ENCODE measurements at places on chromosomes 6 and 20.

GRCh38 chr20:16189371-16189770, 383.9 kb downstream of the KIF16B start:
- DNase-seq, result peak; percentile 74

GRCh38 chr6:170100046-170100445, 190.8 kb downstream of the DLL1 start:
- DNase-seq, result no peak

DNA sequence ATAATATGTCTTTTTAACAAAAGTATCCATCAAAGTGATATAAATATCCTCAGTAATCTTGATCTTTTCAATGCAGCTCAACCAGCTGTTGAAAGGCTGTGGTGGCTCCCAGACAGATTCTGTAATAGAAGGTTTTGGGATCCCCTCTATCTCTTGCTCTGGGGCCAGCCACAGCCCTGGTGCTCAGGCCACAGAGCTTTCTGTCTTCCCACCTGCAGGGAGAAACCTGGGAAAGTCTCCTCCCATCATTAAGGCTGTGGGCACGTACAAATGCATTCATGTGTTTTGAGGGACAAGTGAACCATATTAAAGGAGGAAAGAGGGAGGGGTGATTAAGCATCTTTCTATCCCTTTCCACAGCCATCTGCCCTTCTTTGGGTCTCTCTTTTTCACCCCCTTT, 183.1 kb downstream of the PRDM13 start:
- DNase-seq, result no peak

- DNase-seq, result no peak
Observed at GRCh38 chr20:18007534-18008292, 38.9 kb downstream of the MGME1 start.

DNA sequence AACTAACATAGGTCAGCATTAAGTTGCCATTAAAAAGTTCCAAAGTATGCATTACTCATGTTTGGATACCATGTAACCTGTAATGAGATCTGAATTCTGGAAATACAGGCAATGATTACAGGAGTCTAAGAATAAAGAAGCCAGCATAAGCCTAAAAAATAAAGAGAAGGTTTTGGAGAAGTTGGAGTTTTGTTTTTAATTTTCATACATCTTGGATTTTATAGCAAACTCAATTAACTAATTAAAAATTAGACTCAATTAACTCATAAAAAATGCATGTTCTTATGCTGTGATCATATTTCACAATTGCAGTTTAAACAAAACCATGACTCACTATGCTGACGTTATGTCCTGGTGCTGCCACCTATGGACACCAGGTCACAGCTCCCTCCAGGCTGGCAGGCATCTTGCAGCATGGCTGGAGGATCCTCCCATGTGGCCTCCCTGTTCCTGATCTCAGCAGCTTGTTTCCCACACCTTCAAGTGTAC, 648.8 kb upstream of the AGPAT4 start:
- DNase-seq, result peak; percentile 79

DNA sequence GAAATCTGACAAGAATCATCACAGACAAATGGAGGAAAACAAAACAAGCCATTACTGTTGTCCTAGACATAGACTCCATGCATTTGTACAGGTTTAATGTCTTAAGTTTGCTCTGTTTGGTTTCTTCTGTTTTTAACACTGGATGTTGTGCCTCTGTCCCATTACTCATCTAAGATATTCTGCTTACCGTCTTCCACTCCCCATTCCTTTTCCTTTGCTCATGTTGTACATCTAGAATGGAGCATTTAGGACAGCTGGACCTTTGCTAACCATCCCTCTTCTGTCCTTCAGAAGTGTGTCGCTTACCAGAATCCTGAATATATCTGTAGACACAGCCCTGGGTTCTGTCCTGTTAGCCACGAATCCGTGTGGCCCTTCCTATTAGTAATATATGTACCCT, 35.2 kb downstream of the RAB22A start:
- no peak for DNase-seq

GRCh38 chr6:144063246-144063743, 32.1 kb downstream of the SF3B5 start:
- peak; percentile 77 for DNase-seq

DNA sequence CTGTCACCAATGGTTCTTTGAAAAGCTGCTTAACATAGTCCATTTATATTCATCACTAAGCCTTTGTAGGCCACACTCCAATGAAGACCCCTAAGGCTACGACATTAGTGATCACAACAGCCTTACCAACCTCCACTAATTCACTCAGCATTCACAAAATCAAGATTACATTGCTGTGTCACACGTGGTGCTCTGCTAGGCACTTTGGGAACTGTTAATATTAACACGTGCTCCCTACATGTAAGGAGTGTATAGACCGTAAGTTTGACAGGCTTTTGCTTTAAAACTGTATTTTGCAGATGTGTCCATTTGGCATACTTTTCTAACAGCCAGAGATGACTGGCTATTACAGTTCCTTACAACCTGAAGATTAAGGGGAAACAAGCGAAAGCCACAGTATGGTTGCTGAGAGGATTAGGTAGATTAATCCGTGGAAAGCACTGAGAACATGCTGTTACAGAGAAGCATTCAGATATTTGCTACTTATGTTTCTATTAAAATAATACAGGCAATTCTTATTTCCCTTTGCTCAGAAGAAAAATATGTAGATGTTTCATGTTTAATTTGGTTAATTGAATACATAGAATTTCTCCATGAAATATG, 69.7 kb downstream of the SAMD3 start:
- peak; percentile 43 for DNase-seq

DNA sequence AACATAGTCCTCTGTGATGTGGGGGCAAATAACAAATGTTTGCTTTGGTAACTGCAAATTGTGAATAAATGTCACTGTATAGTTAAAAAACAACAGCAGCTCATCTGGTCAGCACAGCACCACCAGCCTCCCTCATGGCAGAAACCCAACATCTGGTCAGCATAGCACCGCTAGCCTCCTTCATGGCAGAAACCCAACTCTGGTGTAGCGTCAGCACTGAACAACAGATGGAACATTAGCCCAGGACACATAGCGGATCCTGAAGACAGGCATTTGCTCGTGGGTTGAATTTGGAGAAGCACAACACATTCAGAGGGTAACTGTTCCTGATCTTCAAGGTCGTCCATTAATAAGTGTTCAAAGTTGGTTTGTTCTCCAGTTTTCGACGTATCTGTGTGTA, 265.9 kb downstream of the DLL1 start:
- DNase-seq, result no peak

GRCh38 chr6:50924758-50925157, 106.1 kb downstream of the TFAP2B start:
- no peak for DNase-seq

DNA sequence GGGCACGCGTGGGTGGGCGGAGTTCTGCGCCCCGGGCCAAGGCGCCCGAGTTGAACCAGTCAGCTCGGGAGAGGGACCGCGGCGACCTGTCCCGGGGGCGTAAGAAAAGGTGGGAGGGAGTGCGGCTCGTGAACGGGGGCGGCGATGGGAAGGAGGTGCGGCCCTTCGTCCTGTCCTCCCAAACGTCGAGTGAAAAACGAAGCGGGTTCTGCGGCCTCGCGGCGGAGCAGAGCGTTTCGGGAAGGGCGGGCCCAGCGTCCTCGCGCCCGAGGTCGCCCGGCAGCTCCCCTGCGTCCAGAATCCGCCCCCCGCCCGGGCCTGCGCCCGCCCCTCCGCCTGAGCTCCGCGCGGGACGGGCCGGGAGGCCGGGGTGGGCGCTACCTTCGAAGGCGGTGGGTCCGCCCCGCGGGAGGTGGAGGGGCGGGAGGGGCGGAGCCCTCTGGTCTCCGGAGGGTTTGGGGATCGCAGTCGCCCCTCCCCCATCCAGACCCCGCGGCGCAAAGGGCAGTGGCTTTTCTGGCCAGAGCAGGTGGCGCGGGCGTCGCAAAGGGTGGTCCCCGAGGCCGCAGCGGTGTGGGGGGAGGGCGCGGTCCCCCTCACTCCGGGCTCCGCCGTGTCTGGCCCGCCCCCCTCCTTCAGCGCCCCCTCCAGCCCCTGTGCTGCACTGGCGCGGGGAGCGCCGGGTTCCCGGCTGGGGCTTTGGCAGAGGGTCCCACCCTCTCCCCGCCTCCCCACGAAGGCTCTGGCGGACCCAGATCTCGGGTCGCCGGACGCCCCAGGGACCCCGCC, 838 bp downstream of the STMN3 start:
- DNase-seq, result peak; percentile 84

- DNase-seq, result no peak
Observed at GRCh38 chr6:132995009-132995408, 180.6 kb downstream of the RPS12 start.

DNA sequence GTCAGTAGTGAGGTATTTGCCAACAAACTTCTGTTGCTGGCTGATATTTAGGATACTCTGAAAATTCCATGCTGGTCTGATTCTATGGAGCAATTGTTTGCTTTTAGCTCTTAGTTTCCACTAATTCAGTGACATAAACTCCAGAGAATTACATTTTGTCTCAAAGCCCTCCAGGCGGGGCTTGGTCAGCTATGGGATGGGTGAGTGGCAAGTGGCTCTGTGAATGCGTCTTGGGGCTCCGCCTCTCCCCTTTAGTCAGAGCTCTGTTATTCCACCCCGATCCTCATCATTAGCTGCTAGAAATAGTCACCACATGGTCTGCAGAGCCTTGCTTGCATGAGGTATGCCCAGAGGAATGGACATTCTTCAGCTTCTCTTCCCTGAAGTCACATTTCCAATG, 540.6 kb downstream of the QKI start:
- no peak for DNase-seq

- DNase-seq, result peak; percentile 81
Observed at GRCh38 chr20:43744966-43745730, 18.3 kb upstream of the GTSF1L start.

DNA sequence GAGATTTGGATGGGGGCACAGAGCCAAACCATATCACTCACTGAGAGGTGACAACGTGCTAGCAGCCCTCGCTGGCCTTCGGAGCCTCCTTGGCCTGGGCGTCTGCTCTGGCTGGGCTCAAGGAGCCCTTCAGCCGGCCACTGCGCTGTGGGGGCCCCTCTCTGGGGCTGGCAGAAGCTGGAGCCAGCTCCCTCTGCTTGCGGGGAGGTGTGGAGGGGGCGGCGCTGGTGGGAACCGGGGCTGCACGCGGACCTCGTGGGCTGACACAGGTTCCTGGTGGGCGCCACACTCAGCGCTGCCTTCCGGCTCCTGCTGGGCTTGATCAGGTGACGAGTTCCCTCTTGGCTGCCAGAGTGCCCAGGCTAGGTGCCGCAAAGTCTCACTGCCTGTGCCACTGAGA, 489.2 kb downstream of the PKHD1 start:
- DNase-seq, result no peak

DNA sequence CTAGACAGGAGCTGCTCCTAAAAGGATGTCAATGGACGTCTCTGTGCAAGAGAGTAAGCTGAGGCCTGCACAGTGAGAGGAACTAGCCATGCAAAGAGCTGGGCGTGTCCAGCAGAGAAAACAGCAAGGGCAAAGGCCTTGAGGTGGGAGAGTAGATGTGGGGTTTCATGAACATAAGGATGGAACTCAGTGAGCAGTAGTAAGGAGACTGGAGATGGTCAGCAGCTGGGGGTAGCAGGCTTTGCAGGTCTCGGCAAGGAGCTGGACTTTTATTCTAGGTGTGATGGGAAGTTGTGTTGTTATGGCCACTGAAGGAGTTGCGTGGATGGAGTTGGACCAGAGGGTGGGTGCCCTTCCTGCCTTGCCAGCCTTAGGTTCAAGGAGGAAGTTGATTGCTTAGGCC, 90.7 kb upstream of the SIRPA start:
- DNase-seq, result no peak

DNA sequence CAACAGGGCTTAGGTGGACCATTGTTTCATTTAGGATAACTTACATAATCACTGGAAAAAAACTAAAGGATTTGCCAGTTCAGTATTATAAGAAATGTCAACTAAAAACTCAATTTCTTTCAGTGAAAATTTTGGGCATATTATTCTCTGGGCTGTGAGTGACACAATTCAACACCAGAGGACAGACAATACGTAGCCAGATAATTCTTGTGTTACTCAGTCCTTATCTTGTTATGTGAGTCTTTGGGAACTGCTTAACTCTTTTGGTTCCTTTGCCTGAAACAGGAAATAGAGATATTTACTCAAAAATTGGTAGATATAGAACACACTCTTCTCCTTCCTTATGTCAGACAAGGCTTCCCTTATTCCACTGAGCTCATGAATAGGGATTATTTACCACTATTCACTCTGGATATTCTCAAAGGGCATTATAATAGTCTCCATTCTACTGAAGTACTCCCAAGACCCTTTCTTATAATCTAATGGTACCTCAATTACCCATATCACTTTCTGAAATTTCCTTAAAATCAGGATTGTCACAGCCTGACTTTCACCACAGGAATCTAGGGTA, 4.9 kb upstream of the BEND6 start:
- no peak for DNase-seq

DNA sequence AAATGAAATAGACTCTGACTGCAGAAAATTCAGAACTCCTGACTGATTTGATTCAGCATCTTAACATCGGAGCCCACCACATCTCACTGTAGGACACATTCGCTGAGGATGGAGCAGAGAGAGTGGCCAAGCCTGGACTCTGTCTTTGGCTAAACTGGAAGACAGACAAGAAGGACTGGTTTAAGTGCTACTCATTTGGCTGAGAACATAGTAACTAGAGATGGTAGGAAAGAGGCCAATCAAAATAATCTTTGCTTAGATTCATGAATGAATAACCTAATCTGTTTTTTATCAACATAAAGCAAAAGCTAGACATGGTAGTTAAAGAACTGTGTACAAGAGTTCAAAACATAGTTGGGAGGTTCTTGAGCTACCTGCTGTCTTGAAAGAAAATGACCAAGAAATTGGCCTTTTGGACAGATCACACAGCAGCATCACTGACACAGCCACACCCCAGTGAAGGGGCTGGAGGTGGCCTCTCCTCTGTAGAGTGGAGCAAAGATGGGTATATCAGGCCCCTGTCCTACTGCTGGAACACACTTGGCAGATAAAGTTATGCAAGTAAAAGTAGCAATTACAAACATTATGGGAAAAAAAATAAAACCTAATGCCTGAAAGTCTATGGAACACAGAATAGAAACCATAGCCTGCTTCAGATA, 87.1 kb upstream of the NT5E start:
- DNase-seq, result no peak

DNA sequence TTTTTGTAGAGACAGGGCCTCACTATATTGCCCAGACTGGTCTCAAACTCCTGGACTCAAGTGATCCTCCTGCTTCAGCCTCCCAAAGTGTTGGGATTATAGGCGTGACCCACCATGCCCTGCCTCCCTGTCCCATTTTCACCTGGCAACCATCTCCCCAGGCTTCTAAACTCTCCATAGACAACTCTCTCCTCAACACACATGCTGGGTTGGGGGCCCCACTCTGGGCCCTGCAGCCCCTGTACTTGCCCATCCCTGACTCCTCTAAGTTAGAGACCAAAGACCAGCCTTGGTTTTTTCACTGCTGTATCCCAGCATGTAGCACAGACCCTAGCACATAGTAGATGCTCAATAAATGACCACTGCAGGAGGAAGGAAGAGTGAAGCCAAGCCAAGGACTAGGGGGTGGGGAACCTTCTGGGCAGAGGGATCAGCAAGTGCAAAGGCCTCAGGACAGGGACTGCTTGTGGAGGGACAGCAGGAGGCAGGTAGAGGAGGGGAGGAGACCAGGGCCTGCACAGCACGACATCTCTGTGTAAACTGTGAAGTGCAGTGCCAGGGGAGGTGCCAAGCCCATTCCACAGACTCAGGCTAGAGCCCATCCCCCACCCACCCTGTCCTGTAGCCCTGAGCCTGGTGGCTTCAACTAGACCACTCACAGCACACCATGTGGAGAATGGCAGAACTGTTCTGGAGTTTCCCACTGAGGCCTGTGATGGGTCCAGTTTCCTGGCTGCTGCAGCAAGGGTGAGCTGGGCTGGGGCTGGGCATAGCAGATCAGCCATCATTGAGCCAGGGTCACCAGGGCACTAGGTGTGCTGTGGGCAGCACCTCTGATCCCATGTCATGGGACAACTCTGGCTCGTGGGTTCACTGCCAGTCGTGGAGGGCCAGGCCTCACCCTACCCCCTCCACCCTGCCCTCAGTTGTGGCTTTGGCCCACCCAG, 3.4 kb upstream of the SRC start:
- peak; percentile 34 for DNase-seq

Measured in WERI-Rb-1 (cell line).